ENCODE measurements at places on chromosomes 4 and X.

DNA sequence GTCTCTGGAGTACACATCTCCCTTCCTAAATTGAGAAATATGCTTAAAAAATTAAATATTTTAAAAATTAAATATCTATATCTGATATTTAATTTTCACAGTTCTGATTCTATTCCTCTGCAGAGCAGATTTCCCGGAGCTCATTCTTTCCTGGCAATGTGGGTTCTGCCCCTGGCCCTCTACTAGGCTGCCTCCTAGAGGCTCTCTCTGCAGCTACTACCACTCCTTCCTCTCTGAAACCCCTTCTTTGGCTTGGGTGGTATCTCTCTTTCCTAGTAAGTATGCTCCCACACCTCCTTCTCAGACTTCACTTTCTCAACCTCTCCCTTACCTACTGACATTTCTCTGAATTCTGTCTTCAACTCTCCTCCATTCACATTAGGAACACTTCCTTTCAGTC lies 45.3 kb downstream of the RPGR start:
- no peak for DNase-seq

DNA sequence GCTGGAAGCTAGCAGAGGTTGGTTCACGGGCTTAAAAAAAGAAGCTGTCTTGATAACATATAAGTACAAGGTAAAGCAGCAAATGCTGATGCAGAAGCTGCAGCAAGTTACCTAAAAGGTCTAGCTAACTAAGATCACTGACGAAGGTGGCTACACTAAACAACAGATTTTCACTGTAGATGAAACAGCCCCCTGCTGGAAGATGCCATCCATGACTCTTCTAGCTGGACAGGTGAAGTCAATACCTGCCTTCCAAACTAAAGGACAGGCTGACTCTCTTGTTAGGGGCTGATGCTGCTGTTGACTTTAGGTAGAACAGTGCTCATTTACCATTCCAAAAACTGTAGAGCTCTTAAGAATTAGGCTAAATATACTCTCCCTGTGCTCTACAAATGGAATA lies 99.5 kb downstream of the FBXW7 start:
- DNase-seq, result no peak

- peak; percentile 9 for DNase-seq
These were observed 238.4 kb upstream of the PSAPL1 start for GRCh38 chr4:7673121-7673520.

DNA sequence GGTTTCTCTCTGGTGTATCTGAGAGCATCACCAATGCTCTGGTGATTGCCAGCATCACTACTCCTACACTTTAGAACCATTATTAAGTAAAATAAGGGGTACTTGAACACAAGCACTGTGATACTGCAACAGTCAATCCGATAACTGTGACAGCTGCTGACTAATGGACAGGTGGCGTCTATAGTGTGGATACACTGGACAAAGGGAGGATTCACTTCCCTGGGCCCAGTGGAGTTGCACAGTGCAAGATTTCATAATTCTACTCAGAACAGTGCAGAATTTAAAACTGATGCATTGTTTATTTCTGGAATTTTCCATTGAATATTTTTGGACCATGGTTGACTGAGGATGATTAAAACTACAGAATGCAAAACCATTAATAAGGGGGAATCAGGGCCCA lies 97.8 kb downstream of the SHROOM3 start:
- DNase-seq, result no peak

- no peak for DNase-seq
These were observed 51.7 kb downstream of the GLRA2 start for GRCh38 chrX:14581081-14581480.

DNA sequence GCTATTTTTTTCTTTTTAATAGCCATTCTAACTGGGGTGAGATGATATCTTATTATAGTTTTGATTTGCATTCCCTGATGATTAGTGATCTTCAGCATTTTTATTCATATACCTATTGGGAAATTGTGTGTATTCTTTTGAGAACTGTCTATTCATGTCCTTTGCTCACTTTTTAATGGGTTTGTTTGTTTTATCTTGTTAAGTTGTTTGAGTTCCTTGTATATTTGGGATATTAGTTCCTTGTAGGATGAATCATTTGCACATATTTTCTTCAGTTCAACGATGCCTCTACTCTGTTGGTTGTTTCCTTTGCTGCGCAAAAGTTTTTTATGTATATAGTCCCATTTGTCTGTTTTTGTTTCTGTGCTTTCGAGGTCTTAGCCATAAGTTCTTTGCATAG lies 43.1 kb upstream of the DRP2 start:
- DNase-seq, result no peak

- DNase-seq, result no peak
These were observed 14.7 kb upstream of the CBR4 start for GRCh38 chr4:169024762-169025161.

- DNase-seq, result no peak
These were observed 184.5 kb downstream of the SPRY1 start for GRCh38 chr4:123580981-123581664.

GRCh38 chr4:90027565-90027964 lies 99.6 kb upstream of the CCSER1 start:
- DNase-seq, result no peak

- no peak for DNase-seq
These were observed 105.1 kb upstream of the KLHL13 start for GRCh38 chrX:118221733-118222132.

GRCh38 chrX:71178908-71179307 lies 34.3 kb downstream of the NLGN3 start:
- no peak for DNase-seq

DNA sequence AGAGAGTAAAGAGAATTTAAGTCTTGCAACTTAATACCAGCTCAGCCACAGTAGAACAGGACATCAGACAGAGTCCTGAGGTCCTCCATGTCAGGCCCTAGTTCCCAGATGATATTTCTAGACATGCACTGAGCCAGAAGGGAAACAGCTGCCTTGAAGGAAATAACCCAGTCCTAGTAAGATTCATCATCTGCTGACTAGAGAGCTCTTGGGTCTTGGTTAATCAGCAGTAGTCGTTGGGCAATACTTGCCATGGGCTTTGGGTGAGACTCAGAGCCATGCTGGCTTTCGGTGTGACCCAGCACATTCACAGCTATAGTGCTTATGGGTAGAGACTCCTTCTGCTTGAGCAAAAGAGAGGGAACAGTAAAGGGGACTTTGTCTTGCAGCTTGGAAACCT lies 379.1 kb downstream of the AR start:
- DNase-seq, result no peak

- DNase-seq, result no peak
These were observed 27.6 kb downstream of the RHOH start for GRCh38 chr4:40224432-40224831.

DNA sequence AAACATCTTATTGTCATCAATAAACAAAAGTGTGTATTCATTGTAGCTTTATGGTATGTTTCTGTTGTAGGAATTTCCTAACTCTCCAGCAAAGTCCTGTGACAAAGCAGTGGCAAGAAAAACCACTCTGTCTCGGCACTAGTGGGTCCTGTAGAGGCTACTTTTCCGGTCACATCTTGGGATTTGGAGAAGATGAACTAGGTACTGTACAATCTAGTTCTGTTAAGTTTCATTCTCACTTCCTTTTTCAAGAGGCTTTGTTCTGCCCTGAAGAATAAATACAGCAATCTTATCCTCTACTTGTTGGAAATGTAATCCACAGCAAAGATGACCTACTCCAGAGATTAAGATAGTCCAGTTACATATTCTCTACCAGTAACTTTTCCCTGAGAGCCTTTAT lies 69.3 kb downstream of the HHIP start:
- no peak for DNase-seq

- DNase-seq, result no peak
These were observed 41.8 kb downstream of the RPS6KA3 start for GRCh38 chrX:20224814-20225487.

DNA sequence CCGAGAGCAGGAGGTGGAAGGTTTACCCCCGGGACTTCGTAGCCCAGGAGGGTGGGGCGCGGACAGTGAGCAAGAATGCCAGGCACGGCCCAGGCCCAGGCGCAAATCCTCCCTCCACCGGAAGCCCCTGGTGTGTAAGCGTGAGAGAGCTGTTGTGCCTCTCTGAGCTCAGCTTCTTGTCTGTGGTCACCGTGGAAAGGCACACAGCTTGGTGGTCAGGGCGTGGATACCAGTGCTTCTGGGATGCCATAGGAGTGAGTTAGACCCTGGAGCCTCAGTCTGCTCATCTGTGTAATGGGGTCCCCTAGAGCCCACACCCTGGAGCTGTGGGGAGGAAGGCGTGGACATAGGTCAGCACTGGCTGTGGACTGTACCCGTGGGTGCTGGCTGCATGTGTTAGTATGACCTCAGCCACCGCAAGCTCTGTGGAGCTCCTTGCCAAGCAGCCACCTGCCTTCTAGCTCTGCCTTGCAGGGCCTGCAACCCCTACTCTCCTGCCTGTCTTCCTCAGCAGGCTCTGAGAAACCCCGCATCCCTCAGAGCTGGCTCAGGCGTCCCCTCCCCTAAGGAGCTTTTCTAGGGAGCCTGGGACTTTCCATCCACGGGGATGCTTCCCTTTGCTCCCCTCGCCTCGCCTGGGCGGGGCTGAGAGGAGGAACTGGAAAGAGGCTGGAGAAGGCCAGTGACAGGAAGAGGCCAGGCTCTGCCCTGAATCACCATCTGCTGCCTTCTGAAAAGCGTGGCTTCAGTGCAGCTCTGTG lies 28.0 kb upstream of the AFAP1 start:
- no peak for DNase-seq

DNA sequence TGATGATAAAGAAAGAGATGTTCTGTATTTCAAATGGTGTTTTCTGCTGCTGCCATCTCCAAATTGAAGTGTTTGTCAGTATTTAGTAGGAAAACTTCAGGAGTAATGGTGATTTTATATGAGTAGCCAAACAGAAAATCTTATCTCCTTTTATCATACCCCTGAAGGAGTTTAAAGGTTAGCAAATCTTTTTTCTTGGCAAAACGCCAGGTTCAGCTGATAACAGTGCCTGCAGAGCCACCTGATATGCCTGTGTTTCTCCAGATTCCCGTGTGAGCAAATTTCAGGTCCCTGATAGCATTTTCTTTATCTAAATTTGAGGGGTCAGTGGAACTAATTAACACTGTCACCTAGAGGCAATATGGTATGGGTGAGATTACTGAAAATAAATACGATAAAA lies 65.8 kb upstream of the ETNPPL start:
- no peak for DNase-seq

- no peak for DNase-seq
These were observed 20.4 kb downstream of the LEF1 start for GRCh38 chr4:108148316-108148715.

DNA sequence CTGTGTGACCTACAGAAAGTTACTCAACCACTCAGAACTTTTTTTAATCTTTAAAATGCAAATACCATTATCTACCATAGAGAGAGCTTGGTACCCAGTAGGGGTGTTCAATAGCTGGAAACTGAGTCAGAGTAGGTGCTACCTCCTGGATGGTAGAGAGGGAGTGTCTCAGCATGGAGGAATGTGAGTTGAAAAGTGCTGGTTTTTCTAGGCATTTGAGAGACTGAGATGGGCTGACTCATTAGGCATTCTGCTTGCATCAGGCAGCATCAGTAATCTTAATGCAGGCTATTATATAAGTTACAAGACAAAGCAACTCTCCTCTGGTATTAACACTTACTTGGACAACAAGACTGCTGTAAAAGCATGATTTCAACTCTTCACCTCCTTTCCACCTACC lies 70.9 kb upstream of the ARHGEF9 start:
- no peak for DNase-seq

DNA sequence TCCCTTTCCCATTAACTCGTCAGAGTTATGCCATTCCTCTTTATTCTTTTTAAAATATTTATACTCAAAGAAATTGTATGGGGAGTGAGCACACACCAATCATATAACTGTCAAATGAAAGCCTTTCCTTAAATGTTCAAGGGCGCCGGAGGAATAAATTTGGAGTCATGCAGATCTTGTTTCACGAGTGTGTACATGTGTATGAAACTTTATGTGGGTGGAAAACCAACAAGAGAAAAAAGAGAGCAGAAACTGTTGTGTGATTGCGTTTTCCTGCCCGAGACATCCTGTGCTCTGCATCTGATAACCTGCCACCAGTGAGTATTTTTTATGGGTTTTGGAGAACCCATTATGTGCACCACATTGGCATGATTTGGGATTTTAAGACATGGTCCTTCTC lies 88.3 kb downstream of the FHDC1 start:
- DNase-seq, result no peak

DNA sequence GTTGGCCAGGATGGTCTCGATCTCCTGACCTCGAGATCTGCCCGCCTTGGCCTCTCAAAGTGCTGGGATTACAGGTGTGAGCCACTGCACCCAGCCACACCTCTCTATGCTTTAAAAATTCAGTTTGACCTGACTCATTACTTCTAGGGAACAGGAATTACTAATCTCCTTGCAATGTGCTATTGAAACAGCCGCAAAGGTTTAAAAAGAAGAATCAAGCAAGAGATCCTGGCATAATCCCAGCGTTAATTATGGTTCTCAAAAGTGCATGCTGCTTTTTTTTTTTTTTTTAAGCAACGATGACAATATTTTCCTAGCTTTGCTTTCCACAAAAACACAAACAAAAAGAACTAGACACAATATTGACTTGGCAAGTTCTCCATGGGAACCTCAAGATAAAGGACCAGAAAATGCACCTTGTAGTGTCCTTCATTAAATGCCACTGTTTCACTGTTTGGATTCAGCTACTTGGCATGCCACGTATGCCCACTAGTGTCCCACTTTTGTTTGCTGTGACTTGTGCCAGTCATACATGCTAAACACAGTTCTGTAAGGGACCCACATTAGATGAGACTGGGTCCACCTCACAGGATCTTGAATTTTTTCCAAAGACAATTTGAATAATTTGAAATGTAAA lies 112.6 kb upstream of the PPARGC1A start:
- DNase-seq, result no peak

DNA sequence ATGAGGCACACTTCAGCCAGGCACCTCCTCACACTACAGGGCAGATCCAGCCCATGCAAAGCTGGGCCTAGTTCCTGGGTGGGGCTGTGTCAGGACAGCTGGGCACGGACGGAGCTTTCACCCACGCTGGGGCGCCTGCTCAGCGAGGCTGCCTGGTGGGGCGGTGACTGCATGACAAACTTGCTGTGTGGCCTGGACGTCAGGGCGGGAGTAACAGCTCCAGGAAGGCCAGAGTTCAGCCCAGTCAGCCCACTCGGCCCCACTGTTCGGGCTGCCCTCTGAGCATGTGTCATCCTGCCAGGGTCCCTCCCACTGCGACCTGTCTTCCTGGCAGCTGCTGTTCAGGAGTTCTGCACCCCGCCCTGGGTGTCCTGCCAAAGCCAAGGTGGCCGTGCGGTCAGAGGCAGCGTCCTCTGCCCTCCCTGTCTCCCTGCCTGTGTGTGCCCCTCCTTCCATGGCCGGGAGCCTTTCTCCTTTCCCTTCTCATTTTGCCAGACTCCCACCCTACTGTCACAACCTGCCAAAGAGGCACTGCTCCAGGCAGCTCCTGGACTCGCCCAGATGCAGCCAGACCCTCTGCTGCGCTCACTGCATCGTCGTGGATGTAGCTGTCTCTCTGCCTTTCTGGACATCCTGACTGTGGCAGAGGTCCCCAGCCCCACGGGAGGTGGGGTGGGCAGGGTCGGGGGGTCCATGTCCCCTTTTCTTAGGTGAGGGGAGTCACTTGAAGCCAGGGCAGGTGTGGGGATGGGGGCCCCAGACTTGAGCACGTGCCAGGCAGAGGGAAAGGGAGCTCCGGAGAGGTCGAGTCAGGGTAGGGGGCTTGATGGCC lies 33.0 kb upstream of the KIAA0232 start:
- DNase-seq, result peak; percentile 91

- no peak for DNase-seq
These were observed 93.7 kb downstream of the CLNK start for GRCh38 chr4:10590896-10591295.
